ENCODE measurements at places on chromosomes 4 and X.

DNA sequence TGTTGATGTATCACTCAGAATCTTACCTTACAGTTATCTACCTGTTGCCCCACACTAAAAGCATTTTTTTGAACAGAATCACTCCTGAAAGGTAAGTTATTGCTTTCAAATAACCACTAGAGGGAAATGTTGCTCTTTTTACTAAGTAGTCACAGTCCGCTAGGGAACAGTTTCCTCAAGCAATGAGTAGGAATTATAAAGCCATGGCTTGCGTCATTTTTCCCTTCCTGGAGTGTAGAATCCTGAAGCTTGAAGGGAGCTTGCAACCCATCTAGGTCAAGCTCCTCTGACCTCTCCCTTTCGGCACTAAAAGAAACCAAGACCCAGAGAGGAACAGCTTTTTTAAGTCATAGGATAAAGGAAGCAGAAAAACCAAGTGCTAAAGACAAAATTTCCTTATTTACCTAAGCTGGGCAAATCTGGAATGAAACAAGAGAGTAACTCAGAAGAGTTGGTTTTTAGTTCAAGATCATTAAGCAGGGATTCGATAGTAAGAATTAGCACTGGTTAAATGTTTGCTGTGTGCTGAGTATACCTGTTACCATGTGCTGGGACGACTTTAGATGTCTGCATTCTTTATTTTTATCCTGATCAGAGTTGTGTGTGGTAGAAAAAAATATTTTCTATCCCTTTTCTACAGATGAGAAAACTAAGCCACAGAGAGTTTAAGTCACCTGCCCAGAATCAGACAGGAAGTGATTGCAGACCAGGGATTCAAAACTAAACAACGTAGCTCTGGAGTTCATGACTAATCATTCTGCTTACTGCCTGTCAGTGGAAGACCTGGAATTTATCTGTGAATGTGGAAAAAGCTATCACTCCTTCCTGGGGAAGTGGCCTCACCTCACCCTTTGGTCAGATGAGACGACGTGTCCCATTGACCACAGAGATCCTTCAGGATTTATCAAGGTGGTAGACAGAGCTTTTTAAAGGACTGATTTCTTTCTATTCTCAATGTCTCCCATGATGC, 631.5 kb downstream of the RAB28 start:
- no peak for DNase-seq

- DNase-seq = no peak
These were observed 28.4 kb upstream of the SULT1E1 start for GRCh38 chr4:69888336-69888735.

GRCh38 chr4:26558166-26558895, 25.6 kb upstream of the TBC1D19 start:
- DNase-seq = no peak

DNA sequence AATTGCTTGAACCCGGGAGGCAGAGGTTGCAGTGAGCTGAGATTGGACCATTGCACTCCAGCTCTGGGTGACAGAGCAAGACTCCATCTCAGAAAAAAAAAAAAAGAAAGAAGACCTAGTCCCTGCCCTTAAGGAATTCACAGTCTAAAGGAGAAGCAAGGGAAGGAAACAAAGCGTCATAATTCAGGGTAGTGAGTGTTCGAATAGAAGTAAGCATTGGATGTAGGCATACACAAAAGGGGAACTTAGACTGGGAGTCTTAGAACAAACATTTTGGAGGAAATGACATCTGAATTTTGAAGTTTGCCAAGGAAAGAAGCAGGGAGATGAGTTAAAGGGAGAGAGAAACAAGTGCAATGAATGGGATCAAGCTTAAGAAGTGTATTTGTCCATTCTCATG, 32.4 kb downstream of the PPM1K start:
- DNase-seq = no peak

DNA sequence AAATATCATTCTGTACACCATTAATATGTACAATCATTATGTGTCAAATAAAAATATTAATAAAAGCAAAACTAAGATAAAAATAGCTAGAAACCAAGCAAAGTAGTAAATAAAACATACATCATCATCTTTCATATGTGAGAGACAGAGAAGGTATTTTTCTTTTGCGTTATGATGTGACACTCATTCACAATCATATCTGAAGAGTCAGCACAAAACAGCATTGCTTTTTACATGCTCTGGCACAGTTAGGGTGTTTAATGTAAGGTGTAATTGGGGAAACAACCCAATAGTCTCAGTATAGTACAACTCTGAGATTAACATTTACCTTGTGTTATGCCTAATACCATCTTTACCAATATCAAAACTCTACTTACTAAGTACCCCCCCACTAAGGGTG, 376.6 kb downstream of the TMA16 start:
- no peak for DNase-seq

DNA sequence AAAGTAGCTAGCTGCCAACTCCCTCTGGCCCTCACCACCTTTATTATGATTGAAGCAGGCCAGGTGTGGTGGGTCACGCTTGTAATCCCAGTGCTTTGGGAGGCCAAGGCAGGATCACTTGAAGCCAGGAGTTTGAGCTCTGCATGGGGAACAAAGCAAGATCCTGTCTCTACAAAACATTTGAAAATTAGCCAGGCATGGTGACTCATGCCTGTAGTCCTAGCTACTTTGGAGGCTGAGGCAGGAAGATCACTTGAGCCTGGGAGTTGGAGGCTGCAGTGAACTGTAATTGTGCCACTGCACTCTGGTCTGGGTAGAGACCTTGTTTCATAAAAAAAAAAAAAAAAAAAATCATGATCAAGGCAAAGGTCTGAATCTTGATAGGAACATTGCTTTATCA, 467.0 kb upstream of the DIPK2B start:
- DNase-seq = no peak

GRCh38 chrX:71579136-71579989, 1.1 kb downstream of the GCNA start:
- no peak for DNase-seq

DNA sequence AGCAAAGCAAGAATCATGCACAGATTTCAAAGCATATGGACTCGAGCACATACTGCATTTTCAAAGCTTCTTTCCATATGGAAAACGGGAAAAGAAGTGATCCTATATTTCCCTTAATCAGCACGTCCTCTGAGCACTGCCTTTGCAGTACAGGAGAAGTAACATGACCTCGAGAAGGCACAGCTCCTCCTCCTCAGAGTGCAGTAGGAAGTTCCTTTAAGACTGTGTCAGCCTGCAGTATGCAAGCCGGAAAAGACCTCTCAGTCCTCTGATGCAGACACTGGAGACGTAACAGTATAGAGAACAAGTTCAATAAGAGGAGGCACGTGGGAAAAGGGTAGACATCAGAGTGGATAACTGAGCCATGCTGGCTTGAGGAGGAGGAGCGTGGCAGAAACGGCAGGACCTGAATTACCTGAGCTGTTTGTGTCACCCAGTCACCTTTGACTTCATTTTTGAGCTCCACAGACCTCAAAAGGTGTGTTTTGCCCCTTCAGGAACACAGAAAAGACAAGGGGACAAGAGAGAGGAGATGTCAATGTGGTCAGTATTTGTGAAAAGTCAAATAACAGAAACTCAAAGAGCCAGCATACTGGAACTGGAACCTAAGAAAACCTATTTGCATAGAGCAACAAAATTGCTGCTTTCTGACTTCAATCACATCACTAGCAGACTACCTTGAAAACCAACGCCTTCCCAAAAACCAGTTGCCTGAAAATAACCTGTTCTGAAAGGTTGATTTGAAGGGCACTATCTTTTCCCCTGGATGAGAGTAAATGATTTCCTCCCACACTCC, 20.8 kb downstream of the IRF2 start:
- DNase-seq = no peak

GRCh38 chr4:184167576-184167975, 50.1 kb downstream of the ENPP6 start:
- peak; percentile 86 for DNase-seq

- DNase-seq = no peak
These were observed 273.7 kb downstream of the PTTG2 start for GRCh38 chr4:38233727-38234480.

DNA sequence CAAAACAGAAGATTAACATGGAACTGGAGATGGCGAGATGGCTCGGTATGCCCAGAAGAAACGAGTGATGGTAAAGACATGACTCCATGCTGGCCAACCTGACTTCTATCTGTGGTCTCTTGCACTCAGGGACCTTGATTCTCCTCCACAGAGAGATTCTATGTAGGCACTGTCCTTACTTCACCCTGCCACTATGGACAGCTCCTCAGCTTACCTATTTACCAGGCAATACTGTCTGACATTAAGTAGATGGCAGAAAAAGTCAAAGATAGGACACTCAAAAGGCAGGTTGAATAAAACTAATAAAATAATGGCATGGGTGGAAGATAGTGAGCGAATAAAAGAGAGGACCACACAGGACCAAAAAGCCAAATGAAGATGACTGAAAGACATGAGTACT, 35.2 kb upstream of the NDNF start:
- peak; percentile 47 for DNase-seq

DNA sequence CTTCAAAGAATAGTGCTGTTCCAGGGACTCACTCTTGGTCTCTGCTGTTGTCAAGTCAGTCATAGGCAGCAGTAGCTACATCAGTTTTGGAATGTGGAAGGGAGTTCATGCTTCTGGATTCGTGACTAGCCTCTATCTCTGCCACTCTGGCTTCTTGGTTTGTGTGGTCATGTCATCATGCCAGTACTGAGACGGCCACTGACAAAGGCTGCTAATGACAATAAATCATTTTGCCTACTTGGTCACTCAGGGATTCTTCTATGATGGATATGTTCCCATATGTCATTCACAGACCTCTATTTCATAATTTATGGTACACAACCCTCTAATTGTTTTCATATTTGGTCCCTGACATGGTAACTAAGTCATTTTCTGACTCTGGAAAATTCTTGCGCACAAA, 450.8 kb upstream of the BOD1L1 start:
- no peak for DNase-seq

DNA sequence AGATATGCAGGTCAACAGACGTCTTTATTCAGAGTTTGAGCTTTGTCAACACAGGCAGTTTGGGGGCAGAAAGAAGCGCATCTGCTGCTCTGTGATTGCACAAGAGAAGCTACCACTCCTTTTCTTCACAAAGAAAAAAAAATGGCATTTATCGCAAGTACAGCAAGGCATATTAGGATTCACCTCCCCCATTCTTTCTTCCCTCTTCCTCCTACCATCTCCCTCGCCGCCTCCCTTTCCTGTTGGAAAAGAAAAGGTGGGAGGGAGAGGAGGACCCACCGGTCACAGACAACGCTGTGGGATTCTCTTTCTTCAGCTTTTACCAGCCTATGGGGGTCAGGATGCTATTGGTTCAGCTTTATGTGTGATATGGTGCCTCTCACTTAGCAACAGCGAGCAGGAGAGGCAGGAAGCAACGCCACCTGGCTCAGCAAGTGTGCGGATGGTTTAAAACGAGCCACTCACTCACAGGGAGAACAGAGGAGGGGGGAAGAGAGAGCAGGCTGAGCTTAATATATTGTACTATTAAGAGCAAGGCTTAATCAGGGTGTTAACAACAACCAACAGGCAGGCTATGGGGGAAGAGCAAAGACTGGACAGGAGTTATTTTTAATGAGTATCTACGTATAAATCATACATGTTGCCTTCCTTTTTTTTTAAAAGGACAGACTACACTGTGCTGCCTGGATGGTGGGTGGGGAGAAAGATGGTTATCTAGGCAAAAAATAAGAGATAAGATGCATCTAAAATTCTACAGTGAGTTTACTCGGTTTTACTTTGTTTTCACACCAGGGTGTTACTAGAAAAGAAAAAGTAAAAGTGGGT, 104.7 kb downstream of the MAML3 start:
- DNase-seq = peak; percentile 95

DNA sequence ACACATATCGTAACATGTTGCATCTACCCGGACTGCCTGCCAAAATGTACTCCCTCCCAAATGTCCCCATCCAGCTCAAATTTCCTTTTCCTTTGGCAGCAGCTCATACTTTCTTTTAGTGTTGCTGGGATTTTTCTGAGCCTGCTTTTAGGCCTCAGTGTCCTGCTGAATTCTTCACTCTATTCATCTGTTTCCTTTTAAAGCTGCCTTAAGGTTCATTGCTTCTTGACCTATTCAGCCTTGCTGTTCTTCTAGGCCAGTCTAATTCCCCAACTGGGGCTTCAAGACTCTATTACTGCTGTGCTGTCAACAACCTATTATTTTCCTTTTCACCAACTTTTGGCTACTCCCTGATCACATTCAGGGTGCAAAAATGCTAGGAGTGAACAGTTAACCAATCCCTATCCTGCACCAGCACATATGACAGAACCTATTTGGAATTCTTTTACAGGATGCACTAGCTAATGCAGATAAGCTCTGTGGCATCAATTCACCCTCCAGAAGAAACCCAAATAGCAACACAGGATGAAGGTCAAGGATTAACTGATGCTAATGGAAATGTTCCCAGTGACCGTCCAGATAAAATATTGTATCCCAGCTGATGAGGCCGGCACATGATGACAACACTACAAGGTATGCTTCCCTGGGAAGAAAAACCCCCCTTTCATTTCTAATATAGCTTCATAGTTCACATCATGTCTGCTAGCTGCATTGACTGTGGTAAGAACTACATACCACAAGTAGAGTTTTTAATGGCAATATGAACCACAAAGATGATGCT, 114.7 kb upstream of the TTC29 start:
- DNase-seq = no peak

GRCh38 chrX:2502120-2502667, 1.4 kb upstream of the DHRSX start:
- no peak for DNase-seq

GRCh38 chr4:123506011-123506695, 109.6 kb downstream of the SPRY1 start:
- DNase-seq = peak; percentile 41

GRCh38 chr4:128284317-128284716, 3.3 kb downstream of the PGRMC2 start:
- DNase-seq = no peak

DNA sequence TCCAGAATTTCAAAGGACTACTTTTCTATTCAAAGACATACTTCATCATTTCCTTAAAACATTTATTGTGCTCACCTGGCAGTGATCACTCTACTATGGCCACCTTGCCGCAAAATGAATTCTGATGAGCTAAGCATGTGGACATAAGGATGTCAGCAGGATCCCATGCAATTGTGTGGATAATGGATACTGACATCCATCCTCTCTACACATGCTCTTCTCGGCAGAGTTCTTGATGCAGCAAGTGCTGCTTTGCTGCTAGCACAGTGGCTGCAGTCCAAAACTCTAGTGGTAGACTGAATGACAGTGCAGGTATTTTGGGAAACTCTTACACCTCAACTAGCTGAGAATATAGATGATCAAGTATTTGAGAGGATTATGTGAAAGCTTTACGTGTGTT, 168.0 kb downstream of the BANK1 start:
- no peak for DNase-seq

DNA sequence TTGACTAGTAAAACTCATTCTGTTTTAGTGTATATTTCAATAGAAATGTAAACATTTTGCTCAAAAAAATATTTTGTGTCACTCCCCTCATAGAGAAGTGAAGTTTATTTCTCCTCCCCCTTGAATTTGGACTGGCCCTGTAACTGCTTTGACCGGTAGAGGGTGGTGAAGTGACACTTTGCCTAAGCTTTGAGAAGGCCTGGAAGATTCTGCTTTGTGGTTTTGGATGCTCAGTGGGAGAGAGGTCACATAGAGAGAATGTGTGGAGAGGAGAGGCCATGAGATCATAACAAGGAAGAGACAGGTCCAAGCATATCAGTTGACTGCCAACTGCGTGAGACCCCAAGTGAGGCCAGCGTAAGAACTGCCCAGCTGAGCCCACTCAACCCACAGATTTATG, 19.1 kb upstream of the ARX start:
- no peak for DNase-seq
